NCI-H510A (cell line): ENCODE measurements at places on chromosomes 3 and 15.

DNA sequence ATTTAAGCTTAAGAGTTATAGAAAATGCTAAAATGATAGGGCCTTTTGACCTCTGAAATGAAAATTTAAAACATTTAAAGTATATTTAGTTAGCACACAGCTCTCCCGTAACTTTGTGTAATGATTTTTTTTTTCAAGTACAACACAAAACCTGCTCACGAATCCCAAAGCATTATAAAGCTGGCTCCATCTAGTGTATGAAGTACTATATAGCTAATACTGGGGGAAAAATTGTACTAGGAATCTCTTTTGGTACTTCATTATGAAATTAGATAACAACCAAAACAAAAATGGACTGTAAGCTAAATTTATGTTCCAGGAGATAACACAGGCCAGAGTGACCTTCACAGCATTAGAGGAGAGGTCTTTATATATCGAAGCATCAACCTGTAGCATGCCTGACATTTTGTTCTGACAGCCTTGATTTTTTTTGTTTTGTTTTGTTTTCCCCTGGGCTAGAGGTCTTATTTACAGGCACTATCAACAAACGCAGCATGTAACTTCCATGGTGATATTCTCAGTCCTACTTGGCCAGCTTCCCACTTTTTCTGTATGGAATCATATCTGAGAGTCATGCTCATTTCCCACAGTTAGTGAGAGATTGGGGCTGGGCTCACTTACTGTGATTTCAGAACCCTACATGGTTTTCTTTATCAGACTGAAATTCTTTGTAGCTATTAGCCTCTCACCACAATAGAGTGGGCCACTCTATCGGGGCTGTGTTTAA, 116.3 kb downstream of the MITF start:
- DNase-seq: no peak

DNA sequence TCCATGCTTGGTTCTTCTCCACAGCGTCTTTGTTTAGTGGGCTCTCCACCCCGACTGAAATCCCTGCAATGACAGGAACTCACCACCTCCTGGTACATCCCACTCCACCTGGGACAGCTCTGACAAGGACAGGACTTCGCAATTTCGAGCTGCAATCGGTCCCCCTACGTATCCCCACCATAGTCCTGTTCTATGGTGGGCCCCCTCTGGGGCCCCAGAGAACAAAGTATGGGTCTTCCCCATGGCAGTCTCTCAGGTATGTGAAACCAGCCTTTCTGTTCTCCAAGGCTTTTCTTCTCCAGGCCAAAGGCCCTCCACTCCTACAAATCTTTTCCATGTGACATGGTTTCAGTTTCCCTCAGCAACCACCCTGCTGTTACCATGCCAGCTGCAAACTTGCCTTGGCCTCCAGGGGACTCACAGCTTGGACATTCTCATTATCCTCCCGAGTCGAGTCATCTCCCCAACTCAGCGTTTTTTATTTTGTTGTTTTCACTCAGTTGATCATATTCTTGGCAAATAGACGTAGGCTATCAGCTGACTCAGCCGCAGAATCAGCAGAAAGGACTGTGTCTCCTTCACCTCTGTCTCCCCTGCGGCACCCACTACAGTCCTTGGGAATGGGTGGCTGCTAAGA, 233.3 kb downstream of the OPA1 start:
- DNase-seq: no peak

GRCh38 chr3:129404610-129405009, 23.8 kb downstream of the EFCAB12 start:
- no peak for DNase-seq

DNA sequence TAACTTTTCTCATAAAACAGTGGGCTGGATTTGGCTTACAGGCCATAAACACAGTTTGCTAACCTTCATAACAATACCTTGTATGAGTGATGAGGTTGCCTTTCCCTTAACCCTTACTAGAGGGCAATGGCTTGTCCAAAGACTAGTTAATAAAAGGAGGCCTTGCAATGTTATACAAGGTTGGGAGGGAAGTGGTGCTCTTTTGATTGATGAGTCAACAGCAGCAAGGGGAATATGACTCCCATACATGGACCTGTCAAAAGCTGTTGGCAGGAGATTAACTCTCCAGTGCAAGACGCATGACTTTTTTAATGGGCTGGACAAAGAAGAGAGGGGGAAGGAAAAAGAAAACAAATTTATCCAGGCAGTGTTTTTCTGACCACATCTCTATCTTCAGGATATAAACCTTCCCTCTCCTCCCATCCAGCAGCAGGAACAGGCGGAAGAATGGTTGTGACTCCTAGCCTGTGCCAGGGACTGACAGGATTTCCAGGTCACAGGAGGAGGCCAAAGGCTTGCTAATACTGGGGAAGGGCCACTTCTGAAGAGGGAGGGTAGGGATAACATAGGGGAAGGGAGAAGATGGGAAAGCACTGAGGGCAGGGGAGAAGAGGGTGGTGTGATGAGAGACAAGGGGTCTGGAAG, 35.2 kb upstream of the ARL14 start:
- DNase-seq: no peak

- DNase-seq: no peak
These were observed 302.5 kb downstream of the C3orf38 start for GRCh38 chr3:88452228-88452627.

GRCh38 chr3:188348435-188349244, 194.7 kb downstream of the LPP start:
- no peak for DNase-seq

DNA sequence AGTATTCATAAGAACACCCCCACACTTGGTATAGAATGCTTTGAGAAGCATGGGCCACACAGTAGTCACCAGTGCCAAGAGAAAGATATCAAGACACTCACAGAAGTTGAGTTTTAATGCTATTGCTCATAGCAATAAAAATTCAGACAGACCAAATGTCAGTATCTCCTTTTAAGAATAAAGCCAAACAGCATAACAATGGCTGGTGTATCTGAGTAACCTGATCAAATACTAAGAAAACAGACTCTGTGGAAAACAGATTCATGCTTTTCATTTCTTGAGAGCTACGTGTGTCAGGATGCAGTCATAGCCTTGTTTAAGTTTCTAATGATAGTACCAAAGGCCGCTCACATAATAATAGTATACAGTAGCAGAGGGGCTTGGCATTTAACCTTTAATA, 778.5 kb downstream of the MECOM start:
- no peak for DNase-seq

DNA sequence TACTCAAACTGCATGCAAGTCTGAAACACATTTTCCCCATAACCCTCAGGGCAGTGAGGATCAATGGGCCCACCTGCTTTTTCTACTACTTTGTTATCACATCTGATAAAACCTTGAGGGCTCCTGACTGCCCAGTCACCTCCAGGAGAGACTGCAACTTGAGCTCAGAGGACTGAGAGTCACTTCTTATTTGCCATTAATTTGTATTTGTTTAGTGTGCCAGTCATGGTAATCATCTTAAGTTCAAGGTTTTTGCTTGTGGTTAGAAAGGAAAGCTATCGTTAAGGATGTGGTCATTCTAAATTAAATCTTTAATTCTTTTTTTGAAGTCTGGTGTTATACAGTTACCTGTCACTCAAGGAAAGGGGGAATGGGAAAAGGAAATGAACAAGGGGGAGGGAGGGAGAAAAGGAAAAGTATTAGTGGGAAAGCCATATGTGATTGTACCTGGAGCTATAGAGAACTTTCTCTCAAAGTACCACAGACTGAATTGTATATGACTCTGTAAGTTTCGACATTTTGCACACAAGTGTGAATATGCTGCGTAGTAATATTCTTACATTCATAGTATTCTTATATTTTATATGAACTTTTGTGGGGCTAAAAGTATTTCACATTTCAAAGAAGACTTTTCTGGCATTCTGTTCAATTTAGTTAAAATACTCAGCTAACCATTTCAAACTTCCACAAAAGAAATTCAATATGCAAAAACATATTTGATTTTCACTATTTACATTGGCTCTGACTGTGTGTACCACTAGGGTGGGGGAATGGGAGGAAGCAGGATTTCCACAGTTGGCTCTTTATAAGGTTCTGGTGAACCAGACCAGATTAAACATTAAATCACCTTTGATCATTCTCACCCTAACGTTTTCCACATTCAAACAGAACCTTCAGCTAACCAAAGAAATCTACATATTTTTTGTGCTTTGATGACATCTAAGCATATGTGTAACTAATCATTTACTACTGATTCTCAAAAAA, 166.5 kb upstream of the ATP11B start:
- DNase-seq: no peak

DNA sequence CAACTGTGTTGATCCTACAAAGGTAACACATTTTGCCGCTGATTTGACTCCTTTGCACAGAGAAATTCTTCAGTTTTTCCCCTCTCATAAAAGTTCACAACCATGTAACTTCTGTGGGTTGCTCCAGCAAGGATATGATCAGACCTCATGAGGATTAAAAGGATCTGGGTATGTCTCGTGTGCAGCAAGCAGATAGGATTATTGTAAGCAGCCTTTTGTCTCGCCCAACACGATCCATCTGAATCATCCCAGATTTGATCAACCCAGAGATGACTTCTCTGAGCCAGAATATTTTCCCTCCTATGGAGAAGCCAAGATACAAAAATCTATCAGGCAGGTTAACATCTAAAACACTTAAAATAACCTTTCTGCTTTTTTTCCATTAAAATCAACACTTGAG, 12.8 kb upstream of the BNIP2 start:
- DNase-seq: no peak

DNA sequence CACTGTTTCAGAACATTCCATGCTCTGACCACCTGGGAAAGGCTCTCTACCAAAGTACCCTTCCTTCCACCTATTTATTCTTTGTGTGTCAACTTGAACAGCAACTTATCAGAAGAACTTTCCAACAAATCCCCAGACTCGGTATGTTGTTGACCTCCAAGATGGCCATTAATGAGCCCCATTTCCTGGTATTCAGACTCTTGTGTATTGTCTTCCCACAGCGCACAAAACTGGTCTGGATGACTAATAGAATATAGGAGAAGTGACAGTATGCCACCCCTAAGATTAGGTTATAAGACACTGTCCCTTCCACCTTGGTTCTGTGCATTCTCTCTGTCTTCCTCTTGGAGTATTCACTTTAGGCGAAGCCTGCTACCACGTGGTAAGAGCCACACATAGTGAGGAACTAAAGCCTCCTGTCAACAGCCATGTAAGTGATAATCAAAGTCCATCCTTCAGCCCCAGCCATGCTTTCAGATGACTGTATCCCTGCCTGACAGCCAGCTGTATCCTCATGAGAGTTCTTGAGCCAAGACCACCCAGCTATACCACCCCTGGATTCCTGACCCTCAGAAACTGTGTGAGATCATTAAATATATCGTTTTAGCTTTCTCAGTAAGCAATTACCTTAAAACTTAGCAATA, 481.7 kb downstream of the MAGI1 start:
- no peak for DNase-seq

DNA sequence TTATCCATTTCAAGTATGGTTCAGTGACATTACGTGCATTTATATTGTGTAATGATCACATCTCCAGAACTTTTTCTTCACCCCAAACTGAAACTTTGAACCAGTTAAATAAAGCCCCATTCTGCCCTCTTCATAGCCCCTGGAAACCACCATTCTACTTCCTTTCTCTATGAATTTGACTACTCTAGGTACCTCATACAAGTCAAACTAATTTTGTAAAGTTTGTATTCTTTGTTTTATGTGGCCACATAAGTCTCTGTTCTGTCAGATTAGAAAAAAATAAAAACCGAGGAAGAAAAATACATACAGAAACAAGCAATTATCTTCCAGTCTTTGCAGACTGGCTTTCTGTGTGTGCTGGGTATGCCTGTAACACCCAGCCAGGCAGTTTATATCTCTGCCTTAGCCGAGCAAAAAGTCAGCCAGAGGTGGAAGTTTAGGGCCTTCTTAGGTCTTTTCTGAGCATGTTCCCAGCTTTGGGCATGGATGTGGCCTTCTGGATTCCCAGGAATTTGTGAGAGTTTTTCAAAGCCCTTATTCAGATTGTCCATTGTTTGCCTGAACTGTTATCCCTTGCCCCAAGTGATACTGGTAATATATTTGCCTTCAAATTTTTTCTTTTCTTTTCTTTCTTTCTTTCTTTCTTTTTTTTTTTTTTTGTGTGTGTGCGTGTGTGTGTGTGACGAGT, 6.0 kb upstream of the GRAMD1C start:
- DNase-seq: no peak

GRCh38 chr15:63896336-63897115, 62.8 kb upstream of the HERC1 start:
- no peak for DNase-seq

DNA sequence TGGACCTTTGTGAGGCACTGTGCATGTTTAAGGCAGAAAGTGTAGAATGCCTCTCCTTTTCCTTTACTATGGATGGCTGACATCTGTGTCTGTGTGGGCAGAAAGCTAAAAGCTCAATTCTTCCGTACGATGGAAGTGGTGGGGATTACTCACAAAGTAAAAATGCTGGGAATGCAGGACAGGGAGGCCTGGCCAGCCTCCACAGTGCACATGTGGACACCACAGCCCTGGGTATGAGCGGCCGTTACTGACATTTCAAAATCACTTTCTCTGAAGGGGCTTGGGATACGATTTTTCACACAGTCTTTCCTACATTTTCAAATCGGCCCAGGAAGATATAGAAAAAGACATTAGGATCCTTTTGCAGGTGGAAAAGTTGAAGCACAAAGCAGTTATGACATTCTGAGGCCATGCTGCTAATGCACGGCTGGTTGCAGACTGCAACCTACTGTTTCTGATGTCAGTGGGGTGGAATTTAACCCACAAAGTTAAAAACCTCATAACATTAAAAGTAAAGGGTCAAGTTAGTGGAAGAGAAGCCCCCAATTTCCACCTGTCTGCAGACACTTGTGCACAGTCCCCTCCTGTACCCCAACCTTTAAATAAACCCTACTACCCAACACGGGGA, 27.9 kb downstream of the EHD4 start:
- no peak for DNase-seq

GRCh38 chr3:42031808-42032480, 59.2 kb upstream of the TRAK1 start:
- no peak for DNase-seq

DNA sequence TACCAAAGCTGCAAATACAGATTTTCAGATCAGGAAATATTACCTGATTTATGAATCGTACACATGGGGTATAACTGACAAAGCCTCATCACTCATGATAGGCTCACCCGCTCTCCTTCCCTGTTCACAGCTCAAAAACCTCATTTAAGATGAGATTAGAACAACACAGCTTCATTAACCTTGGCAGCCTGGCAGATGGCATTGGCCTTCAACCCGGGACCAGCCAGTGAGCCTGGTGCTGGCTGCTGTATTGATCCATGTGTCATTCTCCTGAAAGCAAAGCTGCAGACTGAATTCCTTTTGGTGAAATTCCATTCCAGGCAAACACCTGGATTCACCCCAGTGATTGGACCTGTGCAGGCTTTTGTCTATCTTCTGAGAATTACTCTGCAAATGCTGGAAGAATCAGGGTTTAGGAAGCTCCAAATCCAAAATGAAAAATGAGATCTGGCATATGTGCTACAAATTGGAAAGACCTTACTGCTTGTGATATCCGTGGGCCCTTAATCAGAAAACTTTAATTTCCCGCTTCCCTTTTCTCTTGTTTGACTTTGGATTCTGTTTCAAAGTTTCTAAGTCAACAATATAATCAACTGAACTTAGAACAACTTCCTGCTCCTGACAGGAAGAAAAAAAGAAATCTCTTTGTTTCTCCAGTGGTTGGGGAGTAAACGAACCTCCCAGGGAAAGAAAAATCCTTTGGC, 189.1 kb upstream of the KBTBD8 start:
- no peak for DNase-seq

- DNase-seq: no peak
These were observed 74.0 kb downstream of the FBN1 start for GRCh38 chr15:48571510-48571909.

- no peak for DNase-seq
These were observed 69.1 kb downstream of the PEX5L start for GRCh38 chr3:179967622-179968021.
